Thyroid gland (tissue), 4 donors: ENCODE measurements at places on chromosomes 12 and 14.

DNA sequence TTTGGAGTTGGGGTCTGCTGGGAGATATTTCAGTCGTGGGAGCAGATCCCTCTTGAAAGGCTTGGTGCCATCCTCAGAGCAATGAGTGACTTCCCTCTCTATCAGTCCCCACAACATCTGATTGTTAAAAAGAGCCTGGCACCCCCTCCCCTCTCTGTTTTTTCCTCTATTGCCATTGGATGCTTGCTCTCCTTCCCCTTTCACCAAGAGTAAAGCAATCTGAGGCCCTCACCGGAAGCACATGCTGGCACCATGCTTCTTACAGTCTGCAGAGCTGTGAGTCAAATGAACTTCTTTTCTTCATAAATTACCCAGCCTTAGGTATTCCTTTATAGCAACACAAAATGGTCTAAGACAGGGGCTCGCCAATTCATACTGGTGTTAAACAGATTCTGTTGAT lies 99.1 kb upstream of the CCND2 start:
- H3K4me3 ChIP-seq: no peak overlapping the region
- no peak for DNase-seq
- no peaks in the 10 kb centered on the region for H3K36me3 ChIP-seq
- H3K4me1 ChIP-seq: no peaks in the 10 kb centered on the region

- H3K36me3 ChIP-seq: peaks cover 4% of the 10 kb centered on the region
- no peaks in the 10 kb centered on the region for H3K27me3 ChIP-seq
- DNase-seq: no peak
- no peak overlapping the region for H3K27ac ChIP-seq
- H3K4me1 ChIP-seq: peaks cover 11% of the 10 kb centered on the region
These were observed 27.2 kb downstream of the CLSTN3 start for GRCh38 chr12:7157391-7157790.

- H3K36me3 ChIP-seq: no peaks in the 10 kb centered on the region
- no peaks in the 10 kb centered on the region for H3K27me3 ChIP-seq
- no peak overlapping the region for H3K27ac ChIP-seq
- no peak for DNase-seq
These were observed 223.2 kb downstream of the RERGL start for GRCh38 chr12:17866802-17867201.

GRCh38 chr14:38238332-38238731 lies 17.6 kb downstream of the CLEC14A start:
- no peak overlapping the region for H3K27ac ChIP-seq
- H3K4me3 ChIP-seq: no peak overlapping the region
- no peaks in the 10 kb centered on the region for H3K36me3 ChIP-seq
- DNase-seq: no peak

GRCh38 chr12:121137512-121137911 lies 4.8 kb downstream of the P2RX7 start:
- DNase-seq: no peak
- peaks cover 10% of the 10 kb centered on the region for H3K4me1 ChIP-seq

- peaks cover 4% of the 10 kb centered on the region for H3K4me1 ChIP-seq
- no peak overlapping the region for H3K27ac ChIP-seq
- H3K36me3 ChIP-seq: no peaks in the 10 kb centered on the region
- no peak overlapping the region for H3K4me3 ChIP-seq
- no peaks in the 10 kb centered on the region for H3K27me3 ChIP-seq
These were observed 71.5 kb upstream of the DCD start for GRCh38 chr12:54719691-54720090.

DNA sequence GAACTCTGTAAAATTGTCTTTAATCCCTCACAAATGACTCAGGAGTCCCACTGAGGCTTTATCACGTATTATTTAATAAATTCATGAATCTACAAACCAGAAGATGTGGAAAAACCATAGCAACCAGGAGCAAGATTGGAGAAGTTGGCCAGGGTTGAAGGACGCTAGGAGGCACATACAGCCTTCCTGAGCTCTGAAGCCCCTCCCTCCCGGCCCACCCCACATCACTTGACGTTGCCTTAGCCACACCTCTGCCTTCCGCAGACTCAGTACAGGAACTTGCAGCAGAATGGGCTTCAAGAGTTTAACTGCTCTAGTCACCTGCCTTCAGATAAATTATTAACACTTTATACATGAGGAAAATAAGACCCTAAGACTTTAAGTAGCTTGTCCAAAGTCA lies 33.9 kb downstream of the SLC35F4 start:
- no peaks in the 10 kb centered on the region for H3K27me3 ChIP-seq
- no peak overlapping the region for H3K27ac ChIP-seq
- H3K4me3 ChIP-seq: no peak overlapping the region
- DNase-seq: peak; percentile 35

DNA sequence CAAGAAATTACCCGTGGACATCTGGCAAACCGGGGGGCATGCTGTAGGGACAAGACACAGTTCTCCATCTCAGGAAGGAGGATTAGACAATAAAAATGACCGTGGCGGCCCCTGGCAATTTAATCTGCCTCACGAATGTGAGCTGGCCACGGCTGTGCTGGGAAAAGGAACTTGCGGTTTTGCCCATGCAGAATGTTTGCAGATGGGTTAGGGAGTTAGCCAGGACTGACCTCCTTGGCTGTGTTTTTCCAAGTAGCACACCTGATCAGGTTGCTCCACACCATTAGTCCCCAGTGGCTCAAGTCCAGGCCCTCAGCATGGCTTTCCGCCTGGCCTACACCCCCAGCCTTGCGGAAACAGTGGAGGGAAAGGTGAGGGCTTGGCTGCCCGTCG lies 20.8 kb downstream of the TPCN1 start:
- DNase-seq: peak; percentile 96
- H3K27me3 ChIP-seq: no peaks in the 10 kb centered on the region
- peak overlapping the region; percentile 96 for H3K27ac ChIP-seq
- H3K4me1 ChIP-seq: peaks cover 97% of the 10 kb centered on the region
- H3K4me3 ChIP-seq: no peak overlapping the region

DNA sequence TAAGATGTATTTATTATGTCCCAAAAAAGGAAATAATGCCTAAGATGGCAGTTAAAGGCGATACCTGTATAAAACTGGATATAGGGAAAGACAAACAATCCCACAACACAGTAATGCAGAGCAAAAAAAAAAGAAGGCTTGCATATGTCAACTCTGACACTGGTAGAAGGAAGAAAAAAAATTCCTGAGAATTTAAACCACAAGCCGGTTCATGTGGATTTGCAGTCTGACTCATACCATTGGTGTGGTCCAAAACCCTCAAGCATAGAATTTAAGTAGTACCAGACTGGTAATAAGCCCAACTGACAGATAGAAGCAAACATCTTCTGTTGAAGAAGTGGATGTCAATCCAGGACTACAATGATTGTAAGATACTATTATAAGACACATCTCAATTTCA lies 7.2 kb downstream of the DNAI7 start:
- H3K27me3 ChIP-seq: no peaks in the 10 kb centered on the region
- H3K4me1 ChIP-seq: no peaks in the 10 kb centered on the region
- no peak overlapping the region for H3K27ac ChIP-seq
- no peak overlapping the region for H3K4me3 ChIP-seq

DNA sequence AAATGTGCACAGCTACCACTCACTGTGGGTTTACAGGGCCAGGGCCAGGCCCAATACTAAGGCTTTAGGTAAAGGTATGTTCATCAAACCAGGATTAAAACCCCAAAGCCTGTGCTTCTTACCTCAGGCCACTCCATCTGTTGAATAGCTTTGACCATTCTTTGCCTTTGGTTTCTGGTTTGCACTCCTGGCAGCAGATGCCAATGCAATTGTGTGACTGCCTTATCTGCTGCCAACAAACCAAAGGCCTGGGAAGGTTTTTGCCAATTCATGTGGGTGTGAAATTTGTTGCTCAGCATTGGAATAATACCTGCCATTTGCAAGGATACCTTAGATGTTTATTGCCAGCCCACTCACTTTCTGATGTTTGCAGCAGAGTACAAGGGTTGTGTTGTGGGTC lies 221.6 kb downstream of the C12orf75 start:
- DNase-seq: no peak
- H3K4me3 ChIP-seq: no peak overlapping the region
- no peaks in the 10 kb centered on the region for H3K27me3 ChIP-seq

DNA sequence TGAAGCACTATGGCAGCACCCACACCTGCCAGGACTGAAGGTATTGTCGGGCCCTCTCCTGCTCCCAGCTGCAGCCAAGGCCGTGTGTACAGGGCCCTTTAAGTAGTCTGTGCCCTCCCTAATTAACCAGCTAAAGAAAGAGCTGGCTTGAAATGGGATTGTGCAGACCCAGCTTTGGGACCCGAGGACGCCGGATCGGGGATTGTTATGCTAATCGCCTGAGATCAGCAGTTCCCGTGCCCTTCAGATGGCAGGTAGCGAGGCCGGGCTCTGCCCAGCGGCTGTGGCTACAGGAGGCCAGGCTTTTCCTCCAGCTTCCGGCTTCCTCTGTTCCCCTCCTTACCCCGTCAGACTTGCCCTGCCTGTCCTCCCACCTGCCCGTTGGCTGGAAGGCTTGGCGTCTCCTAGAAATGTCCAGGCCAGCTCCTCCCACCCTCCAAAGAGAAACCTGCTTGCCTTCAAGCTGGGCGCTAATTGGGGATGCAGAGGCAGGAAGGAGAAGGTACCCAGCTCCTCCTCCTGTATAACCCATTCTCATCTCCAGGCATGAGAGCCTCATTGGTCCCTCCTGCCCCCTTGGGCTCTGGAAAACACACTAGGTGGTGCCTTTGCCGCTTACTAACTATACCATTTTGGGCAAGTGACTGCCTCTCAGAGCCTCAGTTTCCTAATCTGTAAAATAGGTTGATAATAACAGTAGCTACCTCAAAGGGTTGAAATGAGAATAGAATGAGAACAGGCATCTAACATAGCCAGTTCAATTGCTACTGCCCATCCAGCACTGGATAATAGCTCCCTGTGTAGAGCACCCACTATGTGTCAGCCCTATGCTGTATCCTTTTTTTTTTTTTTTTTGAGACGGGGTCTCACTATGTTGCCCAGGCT lies 25.8 kb upstream of the MSI1 start:
- peak; percentile 68 for DNase-seq
- no peaks in the 10 kb centered on the region for H3K27me3 ChIP-seq
- no peaks in the 10 kb centered on the region for H3K4me1 ChIP-seq
- H3K36me3 ChIP-seq: no peaks in the 10 kb centered on the region
- H3K4me3 ChIP-seq: no peak overlapping the region

- peak overlapping the region; percentile 95 for H3K27ac ChIP-seq
- peak; percentile 96 for DNase-seq
- H3K27me3 ChIP-seq: no peaks in the 10 kb centered on the region
These were observed 1.2 kb upstream of the COX14 start for GRCh38 chr12:50110762-50111351.

DNA sequence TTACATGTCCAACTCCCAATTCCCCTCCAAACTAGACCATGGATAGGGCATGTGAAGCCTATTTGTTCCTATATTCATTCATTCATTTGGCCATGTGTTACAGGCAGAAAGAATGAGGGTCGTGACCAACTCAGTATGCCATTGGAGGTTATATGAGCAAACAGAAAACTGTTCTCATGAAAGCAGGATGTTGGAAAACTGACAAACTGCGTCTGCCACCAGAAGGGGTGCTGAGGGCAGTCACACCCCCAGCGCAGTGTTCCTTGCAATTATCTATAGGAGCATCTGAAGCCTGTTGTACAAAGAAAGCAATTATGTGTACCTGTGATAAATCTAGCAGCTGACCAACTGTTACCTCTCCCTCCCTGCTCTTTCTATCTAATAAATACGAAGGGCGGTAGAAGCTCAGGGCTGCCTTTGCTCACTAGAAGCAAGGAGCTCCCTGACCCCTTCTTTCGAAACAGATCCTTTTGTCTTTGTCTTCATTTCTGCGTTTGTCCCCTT lies 21.1 kb downstream of the ENTPD5 start:
- H3K27ac ChIP-seq: no peak overlapping the region
- H3K4me3 ChIP-seq: no peak overlapping the region
- no peaks in the 10 kb centered on the region for H3K27me3 ChIP-seq
- no peak for DNase-seq
- H3K4me1 ChIP-seq: no peaks in the 10 kb centered on the region

GRCh38 chr12:13725049-13725448 lies 256.4 kb downstream of the GRIN2B start:
- DNase-seq: no peak
- no peaks in the 10 kb centered on the region for H3K27me3 ChIP-seq
- H3K36me3 ChIP-seq: no peaks in the 10 kb centered on the region
